Non-pigmented ciliary epithelial cell (primary cell): ENCODE measurements at places on chromosomes 2 and 18.

- peak; percentile 63 for DNase-seq
These were observed 5.3 kb upstream of the ASAP2 start for GRCh38 chr2:9201185-9201891.

- no peak for DNase-seq
These were observed 9.6 kb downstream of the MAT2A start for GRCh38 chr2:85548608-85548900.

DNA sequence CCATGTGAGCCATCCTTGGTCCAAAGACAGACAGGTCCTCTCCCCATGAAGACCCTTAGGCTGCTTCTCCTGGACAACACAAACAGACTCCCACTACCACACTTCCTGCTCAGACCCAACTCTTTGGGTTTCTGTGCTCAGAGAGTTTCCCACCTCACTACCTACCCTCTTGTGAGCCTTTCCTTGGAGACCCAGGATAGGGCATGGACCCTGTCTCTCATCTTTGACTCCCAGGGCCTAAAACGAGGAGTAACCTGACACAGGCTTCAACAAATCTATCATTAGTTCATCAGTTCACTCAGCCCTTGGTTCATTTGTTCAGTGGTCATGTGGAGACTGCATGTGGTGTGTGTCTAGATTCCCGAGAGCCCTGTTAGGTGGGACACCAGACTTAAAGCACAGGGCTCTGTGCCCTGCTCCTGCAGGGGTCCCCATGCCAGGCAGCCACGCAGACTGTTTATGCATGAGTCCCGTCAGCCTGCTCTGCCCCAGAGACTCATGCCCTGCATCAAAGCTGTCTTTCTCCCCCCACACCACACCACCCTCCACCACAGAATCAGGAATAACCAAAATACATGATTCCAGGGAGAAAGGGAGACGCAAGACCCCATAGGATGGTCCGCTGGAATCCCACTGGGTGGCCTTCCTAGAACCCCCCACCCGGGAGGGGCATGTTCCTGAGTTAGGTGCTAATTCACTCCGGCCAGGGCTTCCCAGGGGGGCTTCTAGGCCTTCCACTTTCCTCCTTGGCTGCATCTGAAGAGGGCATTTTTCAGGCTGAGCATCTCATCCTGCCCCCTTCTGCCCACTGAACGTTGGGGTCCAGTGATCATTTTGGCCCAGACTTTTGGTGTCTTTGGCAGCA lies 100.2 kb upstream of the TEX51 start:
- DNase-seq = no peak

DNA sequence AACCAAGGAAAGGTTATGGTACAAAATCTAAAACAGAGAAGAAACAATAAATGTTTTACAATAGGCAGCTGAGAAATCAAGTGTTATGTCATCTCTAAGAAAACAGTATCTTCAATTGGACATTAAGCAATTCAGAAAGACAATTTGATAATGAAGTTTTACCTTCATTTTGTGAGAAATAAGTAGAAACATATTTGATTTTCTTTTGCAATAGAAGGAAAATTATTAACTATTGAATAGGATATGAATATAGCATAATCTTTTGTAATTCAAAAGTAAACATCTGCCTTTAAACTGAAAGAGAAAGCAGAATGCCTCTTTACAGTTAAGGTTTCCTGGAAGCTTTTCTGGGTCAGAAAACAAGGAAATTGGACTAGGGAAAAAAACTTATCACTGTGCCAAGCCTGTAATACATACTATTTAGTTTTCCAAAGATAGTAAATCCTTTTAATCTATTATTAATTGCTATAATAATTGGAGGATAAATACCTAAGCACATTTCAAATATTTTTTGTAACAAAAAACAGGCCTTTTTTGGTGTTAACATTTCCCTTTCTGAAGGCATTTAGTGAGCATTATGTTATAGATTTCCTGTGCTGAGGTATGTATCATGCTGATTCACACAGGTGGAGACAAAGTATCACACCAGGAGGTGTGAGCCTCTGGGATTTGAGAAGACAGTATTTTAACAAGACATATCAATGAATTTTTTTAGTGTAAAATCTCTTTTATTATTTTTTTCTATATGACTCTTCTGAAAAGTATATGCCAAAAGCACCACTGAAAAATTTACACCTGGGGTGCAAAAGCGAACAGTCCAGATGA lies 947.0 kb upstream of the CDH2 start:
- DNase-seq = no peak

GRCh38 chr2:125870264-125870663 lies 785.7 kb upstream of the GYPC start:
- DNase-seq = no peak

- no peak for DNase-seq
These were observed 29.9 kb upstream of the RUFY4 start for GRCh38 chr2:218039171-218039570.
